NCI-H1105 (cell line): ENCODE measurements at places on chromosomes 3 and 15.

- DNase-seq, result no peak
These were observed 34.5 kb upstream of the NR2E3 start for GRCh38 chr15:71775856-71776255.

DNA sequence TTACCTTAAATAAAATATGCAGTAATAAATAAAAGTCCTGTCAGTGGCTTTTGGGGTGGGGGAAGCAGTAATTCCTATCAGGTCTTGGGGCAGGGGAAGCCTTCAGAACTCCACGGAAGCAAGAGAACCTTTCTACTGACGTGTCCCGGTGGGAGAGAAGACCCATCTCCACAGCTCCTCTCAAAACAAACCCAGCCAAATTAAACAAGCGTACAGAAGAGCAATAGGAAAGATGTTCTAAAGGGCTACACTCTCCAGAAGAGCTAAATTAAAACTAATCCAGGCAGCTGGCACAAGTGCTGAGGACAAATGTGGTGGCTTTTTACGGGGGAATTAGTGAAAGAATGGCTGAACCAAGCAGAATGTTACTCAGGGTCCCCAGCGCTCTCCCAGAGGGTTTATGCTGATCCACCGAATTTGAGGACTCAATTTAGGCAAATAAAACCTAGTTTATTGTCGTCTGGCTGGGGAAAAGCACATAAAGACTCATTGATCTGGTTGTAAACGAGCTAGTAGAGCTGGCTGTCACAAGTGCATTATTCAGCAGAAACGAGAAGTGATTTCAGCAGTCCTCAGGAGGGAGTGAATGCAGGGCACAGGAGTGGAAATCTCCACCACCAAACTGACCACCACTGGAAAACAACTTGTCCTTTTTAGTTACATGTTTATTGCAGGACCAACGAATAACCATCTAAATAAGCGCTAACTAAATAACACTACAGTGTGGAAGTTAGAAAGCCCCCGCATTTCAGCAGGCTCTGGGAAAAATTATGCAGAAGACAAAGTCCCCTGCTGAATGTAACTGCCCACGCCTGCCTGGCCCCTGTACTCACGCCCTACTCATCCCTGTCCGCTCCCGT is 13.5 kb downstream of the BFSP2 start:
- DNase-seq, result no peak

DNA sequence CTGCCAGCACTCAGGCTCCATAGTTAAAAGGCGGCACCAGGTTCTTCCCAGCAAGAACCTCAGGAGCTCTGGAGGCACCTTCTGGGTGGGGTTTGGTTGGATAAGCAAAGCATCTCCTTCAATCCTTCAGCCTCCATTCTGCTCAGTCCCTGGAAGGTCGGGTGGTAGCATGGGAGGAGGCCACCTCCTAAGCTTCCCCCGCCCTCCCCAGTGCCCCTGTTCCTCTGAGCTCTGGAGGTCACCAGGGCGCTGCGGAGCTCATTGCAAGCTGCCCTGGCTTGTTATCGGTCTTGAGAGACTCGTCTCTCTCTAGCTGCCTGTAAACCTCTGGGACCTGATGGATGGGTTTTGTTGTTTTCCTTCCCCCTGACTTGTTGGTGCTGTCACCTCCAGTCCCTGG is 124.8 kb downstream of the RPLP1 start:
- no peak for DNase-seq

GRCh38 chr3:73808862-73809509 is 184.2 kb upstream of the PDZRN3 start:
- no peak for DNase-seq

DNA sequence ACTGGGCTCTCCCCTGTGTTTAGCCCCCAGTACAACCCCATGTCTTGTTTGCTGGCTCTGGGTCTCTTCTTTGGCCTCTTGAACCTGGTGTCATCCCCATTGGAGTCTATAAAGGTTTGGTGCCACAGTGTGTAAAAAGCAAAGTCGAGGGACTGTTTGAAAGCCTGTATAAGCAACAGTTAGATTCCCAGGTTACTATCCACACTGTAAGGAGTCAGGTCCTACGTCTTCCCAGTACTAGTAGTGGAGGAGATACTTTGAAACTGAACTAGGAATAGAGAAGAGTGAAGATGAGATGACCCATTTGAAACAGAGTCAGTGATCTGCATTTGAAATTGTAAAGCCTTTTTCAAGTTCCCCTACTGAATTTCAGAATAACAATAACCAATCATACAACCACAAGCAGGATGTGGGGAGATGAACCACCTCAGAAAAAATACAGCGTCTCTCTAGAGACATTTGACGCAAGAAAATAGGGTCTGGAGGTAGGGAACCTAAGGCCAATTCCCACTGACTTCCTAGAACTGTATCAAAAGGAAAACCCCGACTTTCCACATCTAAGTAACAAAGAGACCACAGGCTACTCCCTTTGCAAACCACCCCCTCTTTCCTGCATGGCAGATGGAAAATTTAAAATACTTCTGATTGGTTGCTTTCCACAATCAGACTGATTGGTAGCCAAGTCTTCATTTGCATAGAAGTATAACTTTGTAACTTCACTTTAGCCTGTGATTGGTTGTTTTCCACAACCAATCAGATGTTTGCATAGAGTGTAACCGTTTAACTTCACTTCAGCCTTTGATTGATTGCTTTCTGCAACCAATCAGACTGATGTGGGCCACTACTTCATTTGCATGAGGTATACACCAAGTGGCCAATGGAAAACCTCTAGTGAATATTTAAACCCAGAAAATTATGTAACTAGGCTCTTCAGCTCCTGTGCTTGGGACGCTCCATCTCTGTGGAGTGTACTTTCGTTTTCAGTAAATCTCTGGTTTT is 49.9 kb upstream of the NEDD4 start:
- no peak for DNase-seq

DNA sequence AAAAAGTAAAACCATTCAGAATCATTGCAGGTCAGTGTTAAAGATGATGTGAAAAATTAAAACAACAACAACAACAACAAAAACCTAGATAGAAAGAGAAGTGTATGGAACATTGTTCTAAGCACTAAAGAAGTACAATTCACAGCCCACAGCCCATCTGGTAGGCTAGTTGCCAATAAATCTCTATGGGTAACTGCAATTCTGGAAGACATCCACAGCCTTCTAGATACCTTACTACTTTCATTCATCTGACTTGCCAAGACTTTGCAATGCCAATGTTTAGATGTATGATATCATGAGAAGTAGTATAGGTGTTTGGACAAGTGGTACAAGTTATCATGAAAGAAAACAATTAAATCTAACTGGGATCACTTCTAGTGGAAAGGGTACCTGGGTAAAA is 198.6 kb downstream of the VGLL3 start:
- no peak for DNase-seq

- no peak for DNase-seq
These were observed 26.4 kb upstream of the MME start for GRCh38 chr3:155053756-155054155.

DNA sequence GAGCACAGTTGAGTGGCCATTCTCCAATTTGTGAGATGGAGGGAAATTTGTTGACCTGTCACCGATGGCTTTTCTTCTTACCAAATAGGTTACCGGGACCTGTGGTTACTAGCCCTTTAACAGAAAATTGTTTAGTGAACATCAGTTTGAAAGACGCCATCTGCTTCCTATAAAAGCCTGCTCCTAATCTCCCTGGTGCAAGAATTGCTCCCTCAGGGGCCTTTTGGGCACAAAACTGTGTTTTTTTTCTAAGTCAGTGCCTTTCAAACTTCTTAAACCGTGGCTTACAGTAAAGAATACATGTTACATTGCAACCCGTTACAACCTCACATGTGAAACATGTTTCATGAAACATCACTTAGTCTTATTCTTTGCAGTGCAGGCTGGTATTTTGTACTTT is 15.0 kb downstream of the CACNA2D3 start:
- no peak for DNase-seq

DNA sequence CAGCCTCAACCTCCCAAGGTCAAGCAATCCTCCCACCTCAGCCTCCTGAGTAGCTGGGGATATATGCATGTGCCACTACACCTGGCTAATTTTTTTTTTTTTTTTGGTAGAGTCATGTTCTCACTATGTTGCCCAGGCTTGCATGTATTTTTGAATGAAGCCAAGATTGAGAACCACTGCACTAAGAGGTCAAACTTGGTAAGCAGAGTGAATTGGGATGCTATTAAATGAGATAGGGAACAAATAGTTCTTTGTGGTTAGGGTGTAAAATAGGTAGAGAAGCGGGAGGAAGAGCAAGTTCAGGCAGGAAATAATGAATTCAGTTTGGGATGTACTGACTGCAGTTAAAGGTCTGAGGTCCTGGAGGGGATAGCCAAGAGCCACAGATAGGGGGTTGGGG is 39.9 kb upstream of the PIAS1 start:
- DNase-seq, result no peak

DNA sequence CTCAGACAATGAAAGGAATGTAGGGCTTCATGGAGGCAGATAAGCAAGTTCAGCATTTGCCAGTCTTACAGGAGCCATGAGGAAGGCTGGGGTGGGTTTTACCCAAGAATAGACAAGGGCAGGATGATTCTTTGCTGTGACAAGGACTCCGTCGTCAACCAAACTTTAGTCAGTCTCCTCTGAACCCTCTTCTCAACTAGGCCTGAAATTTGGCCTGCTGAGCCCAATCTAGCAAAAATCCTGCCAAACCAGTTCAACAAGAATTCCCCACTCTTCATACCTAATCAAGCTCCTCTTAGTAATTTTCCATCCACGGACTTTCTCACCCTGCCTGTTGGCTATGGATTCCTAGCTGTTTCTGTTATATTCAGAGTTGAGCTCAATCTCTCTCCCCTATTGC is 280.5 kb downstream of the TBL1XR1 start:
- peak; percentile 89 for DNase-seq

GRCh38 chr15:95329362-95329761 is 1001.1 kb upstream of the NR2F2 start:
- no peak for DNase-seq

DNA sequence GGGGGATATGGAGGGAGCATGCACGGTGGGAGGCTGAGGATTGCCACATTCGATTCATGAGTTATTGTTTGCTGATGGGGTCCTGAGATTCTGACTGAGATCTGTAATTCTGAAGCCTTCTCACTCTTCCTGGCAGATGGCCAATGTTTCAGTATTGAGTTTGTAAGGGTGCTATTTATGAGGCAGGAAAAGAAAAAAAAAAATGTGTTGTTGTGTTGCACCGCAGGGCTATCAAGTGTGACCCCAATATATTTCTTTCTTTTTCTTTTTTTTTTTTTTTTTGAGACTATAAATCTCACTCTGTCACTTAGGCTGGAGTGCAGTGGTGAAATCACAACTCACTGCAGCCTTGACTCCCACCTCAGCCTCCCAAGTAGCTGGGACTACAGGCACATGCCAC is 3.2 kb upstream of the SENP2 start:
- DNase-seq, result no peak

DNA sequence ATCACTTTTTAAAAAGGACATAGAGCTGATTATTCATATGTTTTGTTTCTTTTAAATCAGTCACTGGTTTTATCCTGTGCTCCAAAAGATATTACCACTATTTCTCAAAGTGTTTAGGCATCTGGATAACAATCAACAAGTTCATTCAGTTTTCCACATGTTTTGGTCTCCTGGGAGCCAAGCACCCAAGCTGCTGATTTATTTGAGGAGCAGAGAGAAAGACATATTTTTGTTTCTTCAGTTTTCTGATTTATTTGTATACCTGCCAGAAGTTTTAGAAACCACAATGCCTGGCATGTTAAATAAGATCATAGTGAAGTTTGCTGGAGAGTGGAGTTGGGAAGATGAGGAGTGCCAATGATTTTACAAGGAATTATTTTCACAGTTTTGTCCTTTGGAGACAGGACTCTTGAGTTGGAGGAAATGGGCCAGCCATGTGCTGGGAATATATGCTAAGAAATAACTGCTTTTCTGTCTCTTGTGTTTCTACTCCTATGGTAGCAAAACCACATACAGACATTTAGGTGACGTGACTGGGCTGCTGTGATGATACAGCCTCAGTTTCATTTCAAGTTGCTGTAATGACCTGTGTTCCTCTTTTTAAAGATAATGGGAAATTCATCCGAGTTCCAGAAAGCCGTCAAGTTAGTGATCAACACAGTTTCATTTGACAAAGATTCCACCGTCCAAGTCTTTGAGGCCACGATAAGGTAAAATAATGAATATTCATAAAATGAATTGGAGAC is 11.7 kb downstream of the EDEM1 start:
- DNase-seq, result no peak

GRCh38 chr3:143433787-143434378 is 314.3 kb downstream of the CHST2 start:
- no peak for DNase-seq

GRCh38 chr3:86225461-86225860 is 765.5 kb downstream of the VGLL3 start:
- DNase-seq, result no peak

GRCh38 chr3:197006446-197006845 is 23.2 kb downstream of the MELTF start:
- no peak for DNase-seq

- no peak for DNase-seq
These were observed 3.7 kb downstream of the SLC38A3 start for GRCh38 chr3:50208677-50209344.

DNA sequence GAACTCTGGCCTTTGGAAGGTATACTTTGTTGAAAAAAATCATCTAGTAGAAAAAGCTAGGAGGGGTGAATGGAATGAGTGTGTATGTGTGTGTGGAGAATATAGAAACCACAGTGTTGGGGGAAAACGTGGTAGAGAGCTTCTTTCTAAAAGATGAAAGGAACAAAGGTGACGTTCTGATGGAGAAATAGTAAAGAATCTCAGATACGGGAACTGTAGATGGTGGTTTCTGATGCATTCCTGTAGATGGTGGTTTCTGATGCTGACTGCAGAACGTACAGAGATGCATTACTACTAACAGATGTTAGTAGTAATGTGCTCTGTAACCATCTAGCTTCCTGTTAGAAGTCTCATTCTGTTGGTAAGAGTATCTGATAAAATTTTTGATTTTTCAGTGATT is 60.2 kb downstream of the VPS8 start:
- DNase-seq, result no peak

DNA sequence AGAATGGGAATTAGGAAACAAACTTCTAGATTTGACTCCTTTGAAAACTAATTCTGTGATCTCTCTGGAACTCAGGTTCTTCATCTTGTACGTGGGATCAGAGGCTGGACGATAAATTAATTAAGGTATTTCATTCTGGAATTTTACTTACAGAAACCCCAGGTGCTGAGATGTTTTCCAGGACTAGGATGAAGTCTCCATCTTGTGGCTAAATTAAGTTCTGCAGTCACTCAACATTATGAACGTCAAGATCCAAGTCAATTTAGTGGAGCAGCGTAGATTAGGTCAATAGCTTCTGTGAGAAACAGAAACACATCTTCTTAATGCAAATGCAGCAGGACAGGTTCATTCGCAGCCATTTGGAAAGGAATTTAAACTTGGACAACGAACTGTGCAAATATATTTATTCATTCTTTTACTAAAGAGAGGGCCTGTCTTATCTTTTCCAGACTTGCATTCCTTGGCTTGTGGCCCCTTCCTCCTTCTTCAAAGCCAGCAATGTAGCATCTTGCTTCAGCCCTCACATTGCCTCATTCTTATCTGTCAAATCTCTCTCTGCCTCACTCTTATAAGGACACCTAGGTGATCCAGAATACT is 26.7 kb upstream of the TMC3 start:
- DNase-seq, result no peak

GRCh38 chr15:93150910-93151881 is 62.2 kb upstream of the RGMA start:
- DNase-seq, result no peak
